ENCODE measurements at places on chromosomes 2 and 18. TPM values are rescaled to one million over a fixed set of nuclear protein-coding genes. Genes with fewer than 3 reads are reported as not detected.
A peak's percentile ranks its signal among the peaks of the same experiment; 100 is the strongest.

DNA sequence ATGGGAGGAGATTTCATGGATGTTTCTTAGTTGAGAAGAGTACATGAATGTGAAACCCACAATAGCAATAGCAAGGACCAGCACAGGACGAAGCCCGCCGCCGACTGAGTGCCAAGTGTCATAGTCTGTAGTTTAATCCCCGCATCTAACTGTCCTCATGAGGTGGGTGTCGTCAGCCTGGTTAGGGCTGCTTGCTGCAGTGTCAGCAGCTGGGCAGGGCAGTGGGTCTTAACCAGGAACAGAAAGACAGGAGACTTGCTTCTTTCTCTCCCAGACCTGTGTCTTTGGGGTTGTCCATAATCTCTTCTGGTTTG is 146.6 kb downstream of the VAPA start:
- DNase-seq: no peak

C1QL2 gene
- not detected for total RNA-seq

DNA sequence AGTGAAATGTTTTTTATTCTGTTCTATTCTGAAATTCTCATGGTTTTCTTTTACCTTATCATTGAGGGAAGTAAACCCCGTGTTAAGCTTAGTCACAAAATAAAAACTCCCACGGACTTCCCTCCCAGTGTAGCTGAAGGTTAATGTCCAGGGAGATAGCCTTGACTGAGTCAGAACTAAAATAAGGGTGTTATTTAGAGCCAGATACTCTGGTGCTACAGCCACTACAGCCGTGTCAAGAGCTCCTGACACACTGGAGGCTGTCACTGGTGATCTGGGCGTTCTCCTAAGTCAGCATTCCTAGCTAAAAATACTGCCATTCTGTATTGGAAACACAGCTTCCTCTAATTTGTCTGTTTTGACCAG is 82.0 kb upstream of the RANBP2 start:
- peak; percentile 94 for DNase-seq

DNA sequence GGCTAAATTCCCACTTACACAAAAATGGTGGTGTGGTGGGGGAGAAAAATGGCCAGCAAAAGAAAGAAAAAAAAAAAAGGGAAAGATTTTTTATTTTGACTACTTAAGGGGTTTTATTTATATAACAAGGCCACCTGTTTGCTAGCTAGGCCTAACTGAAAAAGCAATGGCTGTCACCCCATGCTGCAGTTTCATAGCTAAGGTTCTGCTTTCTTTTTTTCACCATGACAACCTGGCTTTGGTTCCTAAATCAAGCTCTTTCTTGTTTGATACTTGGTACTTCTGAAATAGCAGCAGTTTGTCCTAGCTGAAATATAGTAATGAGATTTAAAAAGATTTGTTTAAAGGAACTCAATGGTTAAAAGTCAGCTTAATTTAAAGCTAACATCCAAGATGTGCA is 433.2 kb upstream of the MEX3C start:
- no peak for DNase-seq

GRCh38 chr18:70994116-70994515 is 705.3 kb downstream of the SOCS6 start:
- DNase-seq: no peak

DNA sequence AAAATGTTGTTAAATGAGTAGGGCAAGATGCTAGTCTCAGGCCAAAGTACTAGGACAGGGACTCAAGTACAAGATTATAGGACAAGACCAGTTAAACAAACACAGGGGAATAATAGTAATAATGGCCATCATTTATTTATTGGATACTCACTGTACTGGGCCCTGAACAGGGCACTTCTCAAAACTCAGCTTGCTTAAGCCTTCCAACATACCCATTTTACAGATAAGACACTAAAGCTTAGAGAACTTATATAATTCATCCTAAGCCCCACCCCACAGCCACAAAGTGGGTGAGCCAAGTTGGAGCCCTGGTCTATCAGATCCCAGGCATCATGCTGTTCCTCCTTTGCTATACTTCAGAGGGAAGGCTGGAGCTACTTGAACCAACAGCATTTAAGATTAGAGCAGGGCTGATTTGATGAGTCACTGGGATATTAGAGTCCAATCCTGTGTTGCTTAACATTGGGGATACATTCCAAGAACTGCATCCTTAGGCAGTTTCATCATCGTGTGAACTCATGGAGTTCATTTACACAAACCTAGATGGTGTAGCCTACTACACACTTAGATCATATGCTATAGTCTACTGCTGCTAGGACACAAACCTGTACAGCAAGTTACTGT is 153.6 kb downstream of the MTCL1 start:
- DNase-seq: peak; percentile 98

VWA3B gene
- total RNA-seq: not detected

DNA sequence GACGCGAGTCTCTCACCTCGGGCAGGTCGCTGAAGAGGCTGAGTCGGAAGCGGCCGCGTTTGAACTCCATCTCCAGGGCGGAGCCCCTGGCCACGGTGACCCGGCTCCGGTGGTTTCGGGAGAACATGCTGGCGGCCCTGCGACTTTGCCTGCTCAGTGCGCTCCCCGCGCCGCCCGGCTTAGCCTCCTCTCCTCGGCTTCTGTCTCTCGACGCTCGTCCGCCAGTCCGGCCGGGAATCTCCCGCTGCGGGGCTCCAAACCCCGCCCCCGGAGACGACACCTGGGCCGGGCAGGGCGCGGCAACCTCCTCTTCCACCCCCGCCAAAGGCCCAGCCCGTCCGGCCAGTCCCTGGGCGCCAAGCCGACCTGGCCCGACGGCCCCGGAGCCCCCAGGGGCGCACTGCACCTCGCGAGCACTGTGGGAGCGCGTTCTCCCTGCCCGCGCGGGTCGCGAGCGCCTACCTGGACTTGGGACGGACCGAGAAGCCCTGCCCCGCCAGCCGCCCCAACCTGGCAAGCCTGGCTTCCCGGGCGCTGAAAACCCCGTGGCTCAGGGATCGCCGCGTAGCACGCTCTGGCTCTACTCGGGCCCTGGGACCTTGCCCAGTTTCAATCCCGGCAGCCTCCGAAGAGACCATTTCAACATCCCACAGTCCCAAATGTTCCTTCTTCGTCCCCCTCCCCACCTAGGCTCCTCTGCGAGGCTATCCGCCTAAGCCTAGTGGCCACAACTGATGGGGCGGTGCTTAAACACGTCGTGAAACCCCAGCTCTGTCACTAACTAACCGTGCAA is at the start of gene RTKN:
Gene RTKN, minus strand, starts transcription at position 248 of the 793 bp plus-strand sequence. Its CDS starts 121 bp downstream, at position 127.
- peak; percentile 90 for DNase-seq

UGT1A3 gene
- 4.1 TPM for total RNA-seq

DNA sequence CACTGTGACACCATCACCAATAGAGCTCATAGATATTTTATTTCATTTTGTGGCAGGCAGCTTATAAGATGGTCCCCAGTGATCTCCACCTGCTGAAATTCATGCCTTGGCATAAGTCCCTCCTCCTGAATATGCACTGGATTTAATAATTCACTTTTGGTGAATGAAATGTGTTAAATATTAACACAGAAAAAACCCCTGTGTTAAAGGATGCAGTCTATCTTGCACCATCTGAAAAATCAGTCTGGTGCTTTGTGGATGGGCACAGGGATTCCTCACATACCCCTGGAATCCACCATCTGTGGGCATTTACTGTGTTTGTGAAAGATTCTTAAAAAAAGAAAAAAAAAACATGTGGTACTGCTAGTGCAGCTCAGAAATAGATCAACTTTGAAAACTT is 26.1 kb upstream of the WIPF1 start:
- peak; percentile 80 for DNase-seq

GRCh38 chr2:201633661-201634249 is 9.5 kb downstream of the TMEM237 start:
- no peak for DNase-seq

DNA sequence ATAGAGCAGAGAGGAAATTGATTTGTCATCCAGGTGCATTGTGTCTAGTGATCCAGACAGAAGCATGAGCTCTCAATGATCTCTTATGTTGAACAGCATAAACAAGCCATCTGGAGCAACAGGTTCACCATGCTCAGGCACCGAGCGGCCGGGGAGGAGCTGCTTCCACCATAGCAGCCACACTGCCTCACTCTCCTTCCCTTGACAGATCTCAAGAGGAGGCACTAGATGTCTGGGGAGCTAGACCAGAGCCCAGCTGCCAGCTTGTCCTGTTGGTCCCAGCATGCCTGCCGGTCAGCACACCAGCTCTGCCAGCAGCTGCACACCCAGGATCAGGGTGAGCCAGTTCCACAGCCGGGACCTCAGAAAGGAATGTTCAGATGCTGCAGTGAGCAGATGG is 17.5 kb upstream of the LONRF2 start:
- DNase-seq: no peak

DNA sequence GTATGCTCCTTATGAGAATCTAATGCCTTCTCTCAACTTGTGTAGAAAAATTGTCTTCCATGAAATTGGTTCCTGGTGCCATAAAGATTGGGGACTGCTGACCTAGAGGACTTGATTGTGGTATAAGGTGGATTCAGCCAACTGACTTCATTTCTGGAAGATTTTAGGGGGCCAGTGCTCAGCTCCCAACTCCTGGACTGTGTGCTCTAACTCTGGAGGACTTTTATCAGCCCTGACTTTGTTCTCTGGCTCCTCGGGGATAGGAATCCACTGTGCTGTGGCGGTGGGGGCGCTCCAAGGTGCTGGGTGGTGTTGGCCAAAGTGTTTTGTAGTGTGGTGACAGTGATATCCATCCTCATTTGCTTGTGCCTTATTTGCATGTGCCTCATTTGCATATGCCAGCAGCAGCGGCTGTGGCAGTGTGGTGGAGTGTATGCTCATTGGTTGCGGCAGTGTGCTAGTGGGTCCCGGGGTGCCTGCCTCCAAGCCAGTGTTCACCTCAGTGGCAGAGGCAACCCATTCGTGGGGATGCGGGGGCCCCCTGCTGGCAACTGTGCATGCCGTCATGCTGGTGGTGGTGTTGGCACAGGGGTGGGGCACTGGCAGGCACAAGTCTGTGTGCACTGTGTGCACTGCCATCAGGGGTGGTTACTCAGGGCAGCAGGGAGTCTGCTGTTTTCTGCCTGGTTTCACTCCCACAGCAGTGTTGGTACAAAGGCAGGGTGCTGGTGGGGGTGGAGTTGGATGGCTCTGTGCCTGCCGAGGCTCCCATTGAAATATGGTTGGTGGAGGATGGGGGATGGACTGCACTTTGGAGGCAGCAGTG is 19.6 kb downstream of the EHBP1 start:
- DNase-seq: no peak

DNA sequence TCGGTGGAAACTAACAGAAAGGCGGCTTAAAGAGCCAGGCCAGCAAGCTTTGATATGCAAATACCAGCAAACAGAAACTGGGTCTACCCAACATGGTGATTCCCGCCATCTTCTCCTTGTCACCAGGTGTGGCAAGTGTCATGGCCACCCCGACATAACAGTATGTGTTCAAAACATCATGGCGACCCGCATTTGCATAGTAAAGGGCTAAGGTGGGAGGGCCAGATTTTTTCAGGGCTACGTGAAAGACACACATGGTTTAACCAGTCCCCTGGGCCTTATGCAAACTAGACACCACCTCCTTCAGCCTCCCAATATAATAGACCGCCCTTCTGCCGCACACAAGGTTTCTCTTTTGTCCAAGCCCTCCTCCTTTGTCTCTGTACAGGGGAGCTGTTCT is 260.4 kb downstream of the METTL4 start:
- DNase-seq: no peak

MAP4K4 gene
- 81.3 TPM for total RNA-seq

DNA sequence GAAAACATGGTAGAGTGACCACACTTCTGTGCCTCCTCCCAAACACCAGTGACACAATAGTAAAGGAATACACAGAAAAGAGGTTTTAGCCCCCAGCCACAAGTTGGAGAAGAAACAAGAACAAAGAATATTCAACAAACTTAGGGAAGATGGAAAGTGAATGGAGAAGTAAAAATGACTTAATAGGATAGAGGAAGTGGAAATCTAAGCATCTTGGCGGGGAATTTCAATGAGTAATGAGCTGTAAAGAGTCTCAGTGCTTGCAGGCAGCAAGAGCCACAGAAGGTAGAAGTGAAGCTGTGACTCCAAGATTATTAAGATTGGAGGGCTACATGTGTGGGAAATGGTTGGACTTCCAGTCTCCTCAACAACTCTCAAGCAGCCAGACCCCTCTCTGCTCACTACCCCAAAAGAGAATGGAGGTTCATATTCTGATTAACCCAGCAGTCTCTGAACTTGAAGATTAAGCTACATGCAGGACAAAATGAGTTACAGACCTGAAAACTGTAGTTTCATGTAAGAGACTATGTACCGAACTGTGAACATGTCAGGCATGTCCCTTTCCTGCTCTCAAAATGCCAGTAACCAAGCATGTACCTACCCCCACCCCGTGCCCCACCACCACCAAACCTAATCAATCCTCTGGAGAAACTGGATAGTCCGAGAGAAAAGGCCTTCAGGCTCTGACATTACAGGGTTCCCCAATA is 16.9 kb upstream of the HNRNPLL start:
- peak; percentile 32 for DNase-seq

MYCN gene
- total RNA-seq: not detected

- no peak for DNase-seq
Measured at GRCh38 chr2:296354-296753, 8.5 kb upstream of the ALKAL2 start.

- no peak for DNase-seq
Measured at GRCh38 chr18:59810735-59811520, 88.9 kb upstream of the PMAIP1 start.

EN1 gene
- not detected for total RNA-seq

DNA sequence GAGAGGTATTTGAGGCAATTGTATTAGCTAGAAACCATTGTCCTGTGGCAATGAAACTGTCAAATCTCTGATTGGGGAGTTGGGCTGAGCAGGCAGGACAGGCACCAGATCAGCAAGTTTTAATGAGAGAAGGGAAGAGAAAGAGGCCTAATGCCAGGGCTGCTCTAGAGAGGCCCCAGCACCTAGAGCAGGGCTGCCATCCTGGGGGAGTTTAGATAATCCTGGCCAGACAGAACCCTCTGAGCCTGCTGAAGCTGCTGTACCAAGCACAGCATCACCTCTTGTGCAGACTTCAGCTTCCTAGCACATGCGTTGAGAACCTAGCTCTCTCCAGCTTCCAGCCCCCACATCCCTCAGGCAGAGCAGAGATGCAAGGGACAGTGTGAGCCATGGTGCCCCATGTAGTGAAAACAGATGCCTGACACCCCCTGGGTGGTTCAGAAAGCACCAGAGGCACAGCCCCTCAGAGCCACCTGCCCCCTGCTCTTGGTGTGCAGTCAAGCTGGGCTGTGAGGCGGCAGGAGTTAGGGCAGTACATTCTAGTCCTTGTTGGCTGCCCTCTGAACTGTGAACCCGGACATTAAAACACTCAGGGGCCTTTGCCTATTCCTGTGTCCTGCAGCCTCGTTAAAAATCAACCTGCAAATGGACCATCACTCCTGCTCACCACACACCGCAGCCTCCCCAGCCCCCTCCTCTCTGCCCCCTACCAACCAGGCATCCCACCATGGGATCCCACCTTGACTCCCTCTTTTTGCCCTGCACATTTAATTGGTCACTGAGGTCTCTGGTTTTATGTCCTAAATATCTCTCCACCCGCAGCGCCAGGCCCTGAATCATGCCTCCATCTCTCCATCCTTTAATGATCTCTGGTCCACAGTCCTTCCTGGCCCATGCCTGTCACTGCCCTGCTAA is 52.7 kb downstream of the ADD2 start:
- no peak for DNase-seq

DNA sequence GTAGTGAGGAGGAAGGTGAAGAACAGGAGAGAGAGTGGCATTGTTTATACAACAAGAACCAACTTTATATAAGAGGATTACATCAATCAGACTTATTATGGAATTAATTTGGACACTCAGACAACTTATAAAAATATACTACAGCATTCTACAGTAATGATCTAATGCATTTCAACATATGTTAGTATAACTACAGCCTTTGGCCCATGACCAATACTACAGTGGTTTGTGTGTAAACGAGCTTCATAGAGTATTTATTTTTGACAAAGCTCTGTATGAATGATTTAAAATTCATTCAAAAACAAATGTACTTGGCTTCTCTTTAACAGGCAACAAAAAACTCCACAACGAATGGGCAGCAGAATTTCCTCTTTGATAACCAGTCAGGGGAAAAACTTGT is 72.8 kb downstream of the ZNF521 start:
- DNase-seq: no peak

Data from renal cortical epithelial cell (primary cell).